Esophagus squamous epithelium (tissue), 5 donors: ENCODE measurements at places on chromosomes 3 and 15.

DNA sequence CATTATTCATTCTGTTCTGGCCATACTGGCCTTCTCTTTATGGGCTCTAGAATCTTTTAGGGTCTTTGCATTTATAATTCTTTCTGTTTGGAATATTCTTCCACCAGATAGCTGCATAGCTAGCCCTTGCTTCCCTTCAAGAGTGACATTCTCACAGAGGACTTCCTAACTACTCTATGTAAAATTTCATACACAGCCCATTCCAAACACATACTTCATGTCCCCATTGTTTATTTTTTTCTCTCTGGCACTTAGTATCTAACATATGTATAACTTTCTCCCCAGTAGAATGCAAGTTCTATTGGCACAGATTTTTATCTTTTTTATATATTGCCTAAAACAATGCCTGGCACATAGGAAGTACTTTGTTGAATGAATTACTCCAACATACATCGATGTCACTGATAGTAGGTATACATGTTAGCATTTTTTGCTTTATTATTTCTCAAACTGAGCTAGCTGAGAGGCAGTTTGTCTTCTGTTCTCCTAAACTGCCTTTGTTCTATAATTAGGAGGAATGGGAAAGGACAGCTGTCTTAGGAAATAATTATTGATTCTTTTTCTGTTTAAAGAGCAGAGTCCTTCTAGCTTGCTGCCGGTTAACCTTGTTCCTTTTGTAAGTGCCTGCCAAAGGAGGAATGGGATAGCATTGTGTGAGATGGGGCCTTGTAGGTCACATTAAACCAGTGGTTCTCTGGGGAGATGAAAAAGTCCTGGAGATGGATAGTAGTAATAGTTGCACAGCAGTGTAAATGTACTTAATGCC, 7.9 kb downstream of the FAM162A start:
- DNase-seq: no peak

- DNase-seq: no peak
Measured at GRCh38 chr15:63668601-63669000, 71.4 kb downstream of the FBXL22 start.

GRCh38 chr15:71444866-71445590, 329.8 kb downstream of the THSD4 start:
- no peak for DNase-seq

GRCh38 chr3:114115143-114115542, 58.6 kb downstream of the QTRT2 start:
- no peak for DNase-seq
